Stimulated activated CD8-positive, alpha-beta memory T cell treated with anti-CD3 and anti-CD28 coated beads, Interleukin-7, amount 100 ng/mL, for 1 hour (primary cell): ENCODE measurements at places on chromosomes 3 and 15.

DNA sequence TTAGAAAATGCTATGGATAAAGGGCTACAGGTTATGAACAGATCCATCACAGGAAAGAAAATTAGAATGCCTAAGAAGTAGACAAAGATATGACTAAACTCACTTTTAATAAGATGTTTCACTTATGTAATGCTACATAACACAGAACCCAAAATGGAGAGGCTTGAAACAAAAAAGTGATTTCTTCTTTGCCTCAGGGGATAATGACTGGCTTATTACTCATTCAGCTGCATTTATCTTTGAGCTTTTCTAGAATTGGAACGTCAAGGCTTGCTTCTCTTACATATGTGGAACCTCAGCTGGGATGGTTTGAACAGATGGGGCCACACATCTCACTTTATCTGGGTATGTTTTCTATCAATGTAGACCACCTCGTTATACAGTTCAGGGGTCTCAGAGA is 120.6 kb upstream of the EPHA3 start:
- DNase-seq: no peak

DNA sequence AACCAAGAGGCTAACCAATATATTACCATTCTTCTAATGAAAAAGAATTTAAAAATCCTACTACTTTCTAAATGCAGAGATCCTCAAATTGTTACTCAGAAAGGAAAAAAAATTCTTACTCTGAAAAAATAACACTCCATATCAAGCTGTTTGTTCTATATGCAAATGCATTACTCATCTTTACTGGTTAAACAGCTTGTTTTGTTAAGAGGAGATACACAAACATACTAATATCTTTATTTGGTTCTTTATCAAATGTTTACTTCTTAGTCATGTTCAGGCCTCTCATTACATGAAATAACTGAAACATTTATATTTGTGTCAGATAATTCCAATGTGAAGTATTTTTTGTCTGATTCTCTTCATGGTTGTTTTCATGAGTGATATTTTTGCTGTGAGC is 146.8 kb downstream of the PCCB start:
- no peak for DNase-seq

DNA sequence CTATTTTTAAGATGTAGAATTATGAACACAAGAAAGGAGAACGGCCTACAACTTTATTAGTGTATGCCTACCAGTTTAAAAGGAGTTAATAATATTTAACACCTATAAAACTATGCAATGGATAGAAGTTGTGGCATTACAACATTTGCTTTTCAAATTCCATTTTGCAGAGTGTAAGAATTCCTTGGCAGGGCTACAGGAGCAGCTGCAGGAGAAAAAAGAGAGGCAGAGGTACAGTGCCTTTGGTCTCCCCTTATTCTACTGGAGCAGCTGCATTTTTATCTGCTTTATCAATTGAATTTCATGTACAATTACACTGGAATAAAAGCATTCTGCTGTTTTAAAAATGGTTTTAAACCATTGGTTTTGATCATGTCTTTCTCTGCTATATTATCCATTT is 145.7 kb upstream of the KCNH8 start:
- no peak for DNase-seq

DNA sequence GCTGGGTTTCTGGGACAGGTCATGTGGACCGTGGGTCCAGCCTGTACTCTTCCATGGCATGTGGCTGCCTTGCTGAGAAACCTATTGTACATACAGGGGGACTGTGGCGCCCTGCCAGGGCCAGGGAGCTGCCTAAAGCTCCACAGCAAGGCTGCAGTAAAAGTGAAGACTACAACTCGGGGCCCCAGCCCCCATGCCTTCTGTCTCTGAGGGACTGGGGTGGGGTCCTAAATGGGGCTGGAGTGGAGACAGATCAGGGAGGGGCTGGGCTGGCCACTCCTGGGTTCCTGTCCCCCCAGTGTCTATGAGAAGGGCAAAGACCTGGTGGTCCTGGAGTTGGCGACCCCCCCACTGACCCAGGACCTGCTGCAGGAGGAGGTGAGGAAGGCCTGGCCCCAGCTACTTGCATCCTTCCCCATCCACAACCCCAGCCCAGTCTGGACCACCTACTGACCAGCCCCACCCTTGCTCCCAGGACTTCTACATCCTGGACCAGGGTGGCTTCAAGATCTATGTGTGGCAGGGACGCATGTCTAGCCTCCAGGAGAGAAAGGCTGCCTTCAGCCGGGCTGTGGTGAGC is 7.3 kb downstream of the VILL start:
- DNase-seq: no peak

- DNase-seq: no peak
Observed at GRCh38 chr15:54119051-54119450, 140.8 kb downstream of the UNC13C start.

DNA sequence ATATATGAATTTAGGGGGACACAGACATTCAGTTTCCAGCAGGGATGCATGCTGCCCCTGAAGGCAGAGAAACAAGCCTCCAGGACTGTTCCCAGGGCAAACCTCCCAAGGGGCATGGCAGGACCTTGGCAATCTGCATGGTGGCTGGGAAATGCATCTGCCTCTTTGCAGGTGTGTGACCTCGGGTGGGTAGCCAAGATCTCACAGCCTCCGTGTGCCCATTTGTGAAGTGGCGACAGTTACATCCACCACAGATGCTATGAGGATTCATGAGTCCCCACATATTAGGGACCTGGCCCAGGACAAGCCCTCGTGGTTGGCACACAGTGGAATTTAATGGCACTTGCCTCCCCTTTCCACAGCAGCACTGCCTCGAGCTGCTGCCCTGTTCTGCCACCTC is 29.9 kb downstream of the SLC28A1 start:
- no peak for DNase-seq

GRCh38 chr3:109994853-109995252 is 657.5 kb upstream of the DPPA4 start:
- DNase-seq: no peak

DNA sequence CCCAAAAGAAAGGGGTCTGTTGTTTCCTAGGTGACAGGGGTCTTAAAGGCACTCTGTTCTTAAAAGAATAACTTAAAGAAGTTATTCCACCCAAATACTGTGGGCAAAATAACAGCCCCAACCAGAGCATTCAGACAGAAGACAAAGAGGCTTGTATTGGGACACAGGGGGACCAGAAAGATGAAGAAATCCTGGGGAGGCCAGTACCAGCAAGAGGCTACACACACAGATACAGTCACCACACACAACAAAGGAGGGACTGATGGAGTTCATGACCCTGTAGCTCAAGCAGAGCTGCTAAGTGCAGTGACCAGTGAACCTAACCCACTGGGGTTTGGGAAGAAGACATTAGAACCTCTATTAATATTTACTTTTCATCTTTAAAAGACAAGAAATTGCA is 59.0 kb downstream of the MTHFS start:
- no peak for DNase-seq

DNA sequence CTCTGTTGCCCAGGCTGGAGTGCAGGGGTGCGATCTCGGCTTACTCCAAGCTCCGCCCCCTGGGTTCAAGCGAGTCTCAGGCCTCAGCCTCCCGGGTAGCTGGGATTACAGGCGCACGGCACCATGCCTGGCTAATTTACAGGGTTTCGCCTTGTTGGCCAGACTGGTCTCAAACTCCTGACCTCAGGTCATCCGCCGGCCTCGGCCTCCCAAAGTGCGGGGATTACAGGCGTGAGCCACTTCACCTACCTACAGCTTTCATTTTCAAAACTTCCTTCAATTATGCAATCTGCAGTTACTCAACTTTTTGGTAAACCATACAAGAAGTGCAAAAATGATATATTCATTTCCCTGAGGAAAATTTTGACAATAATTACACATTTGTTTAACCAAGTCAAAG is 14.0 kb downstream of the NANOGP8 start:
- no peak for DNase-seq

- DNase-seq: no peak
Observed at GRCh38 chr3:144809380-144809779, 837.8 kb downstream of the DIPK2A start.

- no peak for DNase-seq
Observed at GRCh38 chr3:41525303-41526064, 326.2 kb downstream of the CTNNB1 start.

- DNase-seq: no peak
Observed at GRCh38 chr3:188367678-188368077, 213.7 kb downstream of the LPP start.
